Vagina (tissue), 2 donors: ENCODE measurements at places on chromosomes 16 and 17. TPM values are rescaled to one million over a fixed set of nuclear protein-coding genes. Genes with fewer than 3 reads are reported as not detected.
A peak's percentile ranks its signal among the peaks of the same experiment; 100 is the strongest.

KRT32 gene
- total RNA-seq = not detected

SLFN14 gene
- total RNA-seq = not detected

KIAA0753 gene
- total RNA-seq = 14.5 TPM

NAGS gene
- total RNA-seq = 4.9 TPM

CCL4 gene
- total RNA-seq = 15.0 TPM

KCNH6 gene
- not detected for total RNA-seq

CIBAR2 gene
- total RNA-seq = not detected

- H3K27ac ChIP-seq = no peak overlapping the region
- no peaks in the 10 kb centered on the region for H3K27me3 ChIP-seq
- no peaks in the 10 kb centered on the region for H3K36me3 ChIP-seq
- DNase-seq = no peak
Observed at GRCh38 chr17:71709946-71710345, 410.9 kb upstream of the SOX9 start.

- DNase-seq = no peak
- peaks cover 16% of the 10 kb centered on the region for H3K4me1 ChIP-seq
Observed at GRCh38 chr16:25063865-25064264, 47.7 kb upstream of the LCMT1 start.

DNA sequence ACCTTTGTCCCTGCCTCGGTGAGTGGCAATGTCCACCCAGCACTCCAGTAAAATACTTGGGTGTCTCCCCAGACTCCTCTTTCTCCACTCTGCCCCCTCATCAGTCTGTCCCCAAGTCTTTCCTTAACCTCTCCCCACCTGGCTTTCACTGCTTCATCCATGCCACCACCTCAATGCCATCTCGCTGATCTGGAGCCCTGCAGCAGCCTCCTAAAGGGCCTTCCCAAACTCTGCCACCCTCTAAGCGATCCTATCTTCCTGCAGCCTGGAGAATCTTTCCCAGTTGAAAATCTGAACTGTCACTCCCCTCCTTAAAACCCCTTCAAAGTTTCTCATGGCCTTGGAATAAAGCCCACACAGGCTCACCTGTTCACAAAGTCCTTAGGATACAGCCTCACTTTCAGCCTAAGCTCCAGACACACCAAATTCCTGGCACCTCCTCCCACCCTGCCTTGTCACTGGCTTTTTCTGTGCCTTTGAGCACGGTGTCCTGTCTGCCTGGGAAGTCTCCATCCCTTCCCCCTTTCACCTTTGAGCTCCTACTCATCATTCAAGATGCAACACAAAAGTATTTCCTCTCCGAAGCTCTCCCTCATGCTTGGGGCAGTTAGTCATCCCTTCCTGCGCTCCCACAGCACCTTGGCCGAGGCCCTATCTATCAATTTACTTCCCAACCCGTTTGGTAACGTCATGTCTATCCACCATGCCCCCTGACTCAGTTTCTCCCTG is 2.8 kb downstream of the WNK4 start:
- no peak overlapping the region for H3K27ac ChIP-seq
- peaks cover 19% of the 10 kb centered on the region for H3K4me1 ChIP-seq
- peaks cover 4% of the 10 kb centered on the region for H3K27me3 ChIP-seq
- H3K36me3 ChIP-seq = no peaks in the 10 kb centered on the region
- no peak for DNase-seq

DNA sequence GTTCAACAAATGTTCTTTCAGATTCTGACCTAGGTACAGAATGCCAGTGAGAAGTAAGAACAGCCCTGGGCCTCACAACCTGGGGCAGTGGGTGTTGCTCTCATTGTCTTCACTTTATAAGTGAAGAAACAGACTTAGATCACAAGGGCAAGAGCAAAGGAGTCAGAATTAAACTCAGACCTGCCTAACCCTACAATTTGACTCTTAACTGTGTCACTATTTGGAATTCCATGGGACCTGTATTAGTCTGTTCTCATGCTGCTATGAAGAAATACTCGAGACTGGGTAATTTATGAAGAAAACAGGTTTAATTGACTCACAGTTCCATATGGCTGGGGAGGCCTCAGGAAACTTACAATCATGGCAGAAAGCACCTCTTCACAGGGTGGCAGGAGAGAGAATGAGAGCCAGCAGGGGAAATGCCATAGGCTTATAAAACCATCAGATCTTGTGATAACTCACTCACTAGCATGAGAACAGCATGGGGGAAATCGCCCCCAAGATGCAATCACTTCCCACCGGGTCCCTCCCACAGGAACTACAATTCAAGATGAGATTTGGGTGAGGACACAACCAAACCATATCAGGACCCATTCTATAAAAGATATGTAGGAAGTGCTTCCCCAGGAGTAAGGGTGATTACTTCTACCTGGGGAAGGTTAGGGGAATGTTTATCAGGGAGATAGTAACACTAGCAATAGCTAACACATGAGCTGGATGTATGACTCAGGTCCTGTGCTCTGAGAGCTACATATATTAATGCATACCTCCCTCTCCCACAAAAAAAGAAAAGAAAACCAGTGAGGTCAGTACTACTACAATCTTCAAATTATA is 270.1 kb downstream of the SOX9 start:
- no peaks in the 10 kb centered on the region for H3K27me3 ChIP-seq
- DNase-seq = no peak
- H3K4me1 ChIP-seq = peaks cover 8% of the 10 kb centered on the region
- H3K27ac ChIP-seq = no peak overlapping the region

- H3K36me3 ChIP-seq = no peaks in the 10 kb centered on the region
- no peak overlapping the region for H3K4me3 ChIP-seq
- no peak for DNase-seq
- no peaks in the 10 kb centered on the region for H3K4me1 ChIP-seq
- H3K27me3 ChIP-seq = no peaks in the 10 kb centered on the region
Observed at GRCh38 chr16:68823401-68824135, 19.8 kb upstream of the TANGO6 start.

- no peaks in the 10 kb centered on the region for H3K36me3 ChIP-seq
- H3K4me3 ChIP-seq = no peak overlapping the region
- no peak overlapping the region for H3K27ac ChIP-seq
- no peak for DNase-seq
- no peaks in the 10 kb centered on the region for H3K4me1 ChIP-seq
- no peaks in the 10 kb centered on the region for H3K27me3 ChIP-seq
Observed at GRCh38 chr16:82580298-82580890, 46.4 kb upstream of the CDH13 start.

DNA sequence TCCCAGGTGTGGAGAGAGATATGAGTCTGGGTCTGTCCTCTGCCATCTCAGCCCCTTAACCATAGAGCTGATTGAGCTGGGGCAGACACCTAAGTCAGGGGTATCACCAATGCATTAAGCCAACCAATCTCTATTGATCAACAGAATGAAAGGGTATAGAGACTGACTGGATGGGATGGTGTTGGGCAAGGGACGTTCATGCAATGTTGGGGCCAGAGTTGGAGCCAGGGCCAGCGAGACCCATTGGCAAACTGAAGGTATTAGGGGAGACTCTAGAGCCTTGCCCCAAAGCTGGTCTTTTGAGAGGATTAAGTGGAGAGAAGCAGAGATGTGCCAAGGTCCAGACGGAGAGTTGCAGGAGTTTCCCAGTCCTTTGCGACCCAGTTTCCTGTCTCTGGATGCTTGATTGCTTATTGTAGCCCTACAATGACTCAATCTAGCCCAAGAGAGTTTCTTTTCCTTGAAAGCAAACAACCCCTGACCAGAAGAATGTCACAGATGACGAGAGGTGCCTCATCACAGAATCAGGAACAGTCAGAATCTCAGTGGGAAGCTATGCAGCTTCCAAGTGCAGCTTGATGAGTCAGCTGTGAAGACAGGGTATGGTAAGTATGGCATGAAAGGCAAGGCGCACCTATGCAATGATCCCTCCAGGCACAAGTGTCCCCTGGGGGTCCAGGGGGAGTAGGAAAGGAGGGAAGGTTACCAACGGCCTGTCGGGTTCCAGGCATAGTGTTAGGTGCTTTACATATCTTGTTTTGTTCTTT is 137.2 kb downstream of the UTP18 start:
- H3K4me3 ChIP-seq = no peak overlapping the region
- H3K27me3 ChIP-seq = no peaks in the 10 kb centered on the region
- H3K4me1 ChIP-seq = no peaks in the 10 kb centered on the region
- no peak for DNase-seq

DNA sequence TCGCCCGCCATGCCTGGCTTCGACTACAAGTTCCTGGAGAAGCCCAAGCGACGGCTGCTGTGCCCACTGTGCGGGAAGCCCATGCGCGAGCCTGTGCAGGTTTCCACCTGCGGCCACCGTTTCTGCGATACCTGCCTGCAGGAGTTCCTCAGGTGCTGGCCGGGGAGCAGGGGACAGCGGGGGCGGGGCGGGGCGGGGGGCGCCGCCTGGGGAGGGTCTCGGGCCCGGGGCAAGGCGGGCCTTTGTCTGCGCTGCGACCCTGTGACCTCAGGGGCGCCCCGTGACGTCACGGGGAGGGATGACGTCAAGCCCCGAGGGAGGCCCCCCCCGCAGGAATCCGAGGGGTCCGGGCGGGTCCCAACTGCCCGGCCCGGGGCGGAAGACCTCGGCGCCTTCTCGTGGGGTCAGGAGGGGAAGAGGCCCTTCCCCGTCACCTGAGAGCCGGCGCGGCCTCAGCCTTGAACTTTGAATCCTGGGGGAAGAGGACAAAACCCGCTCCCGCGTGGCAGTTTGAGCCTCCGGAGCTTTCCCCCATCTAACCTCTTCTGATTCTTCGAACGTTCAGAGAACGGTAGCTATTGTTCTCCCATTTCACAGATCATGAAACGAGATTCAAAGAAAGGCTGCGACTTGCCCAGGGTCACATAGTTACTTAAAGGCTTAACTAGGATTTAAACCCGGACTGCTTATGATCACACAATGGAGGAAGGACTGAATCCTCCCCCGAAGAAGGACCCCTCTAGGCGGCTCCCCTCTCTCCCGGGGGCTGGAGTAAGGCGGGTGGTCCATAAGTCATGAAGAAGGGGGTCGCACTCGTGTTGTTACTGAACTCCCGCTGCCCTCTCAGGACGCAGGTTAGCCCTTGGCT is 527 bp downstream of the TRAF4 start:
- no peaks in the 10 kb centered on the region for H3K36me3 ChIP-seq
- H3K27ac ChIP-seq = peak overlapping the region; percentile 95
- H3K27me3 ChIP-seq = no peaks in the 10 kb centered on the region
- H3K4me1 ChIP-seq = peaks cover 55% of the 10 kb centered on the region

DNA sequence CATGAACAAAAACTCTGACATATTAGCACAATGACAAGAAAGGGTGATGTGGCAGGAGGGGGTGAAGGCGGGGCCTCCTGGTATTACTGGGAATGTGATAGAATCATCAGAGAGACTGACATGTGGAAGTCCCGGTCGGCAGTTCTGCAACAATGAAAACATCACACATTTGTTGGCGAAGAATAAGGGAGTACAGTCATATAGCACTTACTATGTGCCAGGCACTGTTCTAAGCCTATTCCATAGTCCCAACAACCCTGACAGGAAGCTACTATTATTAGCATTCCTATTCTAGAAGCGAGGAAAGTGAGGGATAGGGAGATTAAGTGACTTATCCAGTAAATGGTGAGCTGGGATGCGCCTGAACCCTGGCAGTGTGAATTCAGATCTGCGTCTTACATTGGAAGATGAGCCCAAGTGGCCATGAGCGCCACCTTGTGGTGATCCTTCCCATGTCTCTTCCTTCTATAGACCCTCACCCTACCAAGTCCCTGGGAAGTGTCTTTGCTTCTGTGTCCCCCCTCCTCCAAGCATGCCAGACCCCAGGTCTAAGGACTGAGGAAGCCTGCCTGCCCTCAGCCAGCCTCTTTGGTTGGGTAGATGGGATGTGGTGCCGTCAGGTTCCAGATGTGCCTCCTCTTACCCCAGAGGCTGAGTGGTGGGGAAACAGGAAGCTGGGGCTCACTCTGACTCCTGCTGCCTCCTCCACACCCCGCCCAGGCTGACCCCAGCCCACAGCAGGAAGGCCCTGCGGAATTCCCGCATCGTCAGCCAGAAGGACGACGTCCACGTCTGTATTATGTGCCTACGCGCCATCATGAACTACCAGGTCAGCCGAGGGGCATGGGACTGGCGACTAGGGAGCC is 14.0 kb downstream of the FMNL1 start:
- peaks cover 5% of the 10 kb centered on the region for H3K36me3 ChIP-seq
- peaks cover 16% of the 10 kb centered on the region for H3K4me1 ChIP-seq
- H3K4me3 ChIP-seq = no peak overlapping the region
- H3K27ac ChIP-seq = no peak overlapping the region

- H3K36me3 ChIP-seq = no peaks in the 10 kb centered on the region
- H3K27ac ChIP-seq = no peak overlapping the region
- no peak for DNase-seq
- H3K27me3 ChIP-seq = no peaks in the 10 kb centered on the region
Observed at GRCh38 chr16:17252701-17253100, 218.1 kb downstream of the XYLT1 start.

GRCh38 chr16:83967838-83968305 is at the start of gene NECAB2:
TSS of gene NECAB2 (plus strand) at chr16:83968244. CDS start at chr16:83968649, 405 bp downstream.
- no peak for DNase-seq
- no peaks in the 10 kb centered on the region for H3K27me3 ChIP-seq
- H3K27ac ChIP-seq = no peak within 1 kb of the TSS
- H3K4me1 ChIP-seq = no peaks in the 10 kb centered on the region

DNA sequence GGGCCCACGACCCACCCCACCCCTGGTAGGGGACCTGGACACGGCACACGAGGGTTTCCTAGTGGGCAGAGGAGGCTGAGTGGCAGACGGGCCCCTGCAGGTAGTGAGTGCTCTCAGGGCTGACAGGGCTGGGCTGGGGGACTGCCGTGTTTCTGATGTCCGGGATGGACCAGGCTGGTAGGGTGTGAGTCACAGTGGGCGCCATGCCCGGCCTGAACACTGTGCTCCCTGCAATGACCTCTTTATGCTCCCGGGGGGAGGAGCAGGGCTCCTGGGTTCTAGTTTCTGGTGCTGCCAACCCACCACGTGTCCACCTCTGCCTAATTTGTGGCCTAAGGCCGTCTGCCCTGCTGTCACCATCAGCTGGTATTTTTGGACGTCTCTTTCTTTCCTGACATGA is 26.3 kb downstream of the ARHGAP23 start:
- H3K4me3 ChIP-seq = peak overlapping the region; percentile 48
- peaks cover 15% of the 10 kb centered on the region for H3K36me3 ChIP-seq
- H3K27ac ChIP-seq = peak overlapping the region; percentile 76
- H3K27me3 ChIP-seq = no peaks in the 10 kb centered on the region

- H3K36me3 ChIP-seq = no peaks in the 10 kb centered on the region
- DNase-seq = no peak
- no peaks in the 10 kb centered on the region for H3K27me3 ChIP-seq
Observed at GRCh38 chr16:23397464-23397863, 55.5 kb downstream of the COG7 start.

GRCh38 chr17:63423251-63423950 is 22.7 kb downstream of the CYB561 start:
- H3K4me1 ChIP-seq = no peaks in the 10 kb centered on the region
- H3K4me3 ChIP-seq = no peak overlapping the region
- peak; percentile 62 for DNase-seq
- no peak overlapping the region for H3K27ac ChIP-seq
- H3K36me3 ChIP-seq = peaks cover 15% of the 10 kb centered on the region

- no peak overlapping the region for H3K4me3 ChIP-seq
- no peaks in the 10 kb centered on the region for H3K27me3 ChIP-seq
- H3K4me1 ChIP-seq = peaks cover 15% of the 10 kb centered on the region
- peak overlapping the region; percentile 73 for H3K27ac ChIP-seq
- no peak for DNase-seq
- no peaks in the 10 kb centered on the region for H3K36me3 ChIP-seq
Observed at GRCh38 chr16:67302076-67302475, 22.7 kb downstream of the PLEKHG4 start.
